ENCODE measurements at places on chromosomes 5 and 9.

DNA sequence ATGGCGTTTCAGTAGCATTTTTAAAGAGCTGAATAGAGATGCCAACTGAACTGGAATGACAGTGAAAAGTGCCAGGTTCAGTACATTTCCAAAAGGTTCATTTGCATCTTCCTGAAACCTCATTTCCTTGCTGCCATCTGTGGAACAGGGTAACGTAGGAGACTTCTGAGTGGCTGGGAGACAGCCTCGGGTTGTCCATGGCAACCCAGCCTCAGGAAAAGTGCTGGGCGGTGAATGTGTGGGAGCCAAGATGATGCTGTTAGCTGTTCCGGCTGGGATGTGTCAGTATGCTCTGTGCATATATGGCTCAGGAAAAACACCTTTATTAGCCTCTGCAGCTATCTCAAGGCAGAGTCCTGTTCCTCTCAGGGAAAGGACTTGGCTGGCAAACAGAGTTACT lies 87.5 kb downstream of the KLHL3 start:
- no peak for DNase-seq

- no peak for DNase-seq
These were observed 5.6 kb upstream of the ARL15 start for GRCh38 chr5:54315736-54316528.

DNA sequence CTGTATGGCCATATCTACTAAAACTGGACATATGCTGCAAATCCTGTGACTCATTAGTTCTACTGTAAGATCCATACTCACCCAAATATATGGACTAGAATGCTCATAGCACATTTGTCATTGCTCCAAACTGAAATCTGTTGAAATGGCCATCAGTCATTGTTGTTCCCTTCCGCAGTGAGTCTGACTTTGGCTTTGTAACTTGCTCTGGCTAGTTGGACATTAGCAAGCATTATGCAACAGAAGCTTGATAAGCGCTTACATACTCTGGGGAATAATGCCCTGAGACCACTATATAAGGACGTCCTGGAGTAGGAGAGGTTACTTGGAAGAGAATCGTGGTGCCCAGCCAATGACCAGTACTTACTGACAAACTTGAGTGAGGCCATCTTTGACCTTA lies 9.0 kb downstream of the KIAA1958 start:
- DNase-seq: no peak

DNA sequence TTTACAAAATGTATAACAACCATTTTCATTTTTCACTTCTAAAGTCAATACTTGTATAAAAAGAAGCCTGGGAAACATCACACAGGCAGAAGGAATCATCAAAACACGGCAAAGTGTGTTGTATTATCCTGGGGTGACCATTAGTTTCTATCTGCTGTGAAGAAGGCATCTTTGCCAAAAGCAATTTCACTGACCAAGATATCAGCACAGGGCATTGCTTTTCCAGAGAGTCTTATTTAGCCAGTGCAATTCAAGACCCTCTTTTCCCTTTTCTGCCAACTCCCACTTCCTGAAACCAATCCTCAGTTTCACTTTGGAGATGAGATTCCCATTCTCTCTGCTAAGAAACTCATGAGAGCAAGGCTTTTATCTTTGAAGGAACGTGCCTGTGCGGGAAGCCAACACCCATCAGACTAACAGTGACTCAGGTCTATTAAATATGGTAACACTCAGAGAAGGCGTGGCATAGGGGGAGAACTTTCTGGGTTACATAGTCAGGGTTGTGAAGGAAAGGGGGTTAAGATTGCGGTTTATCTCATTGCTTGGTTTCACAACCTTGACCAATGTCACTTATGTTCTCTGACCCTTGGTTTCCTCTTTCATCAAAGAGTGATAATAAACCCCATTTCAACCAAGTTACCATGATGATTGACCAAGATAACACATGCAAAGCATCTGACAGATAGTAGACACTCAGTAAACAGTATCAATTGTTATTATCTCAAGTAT lies 666.9 kb upstream of the KLF4 start:
- DNase-seq: no peak

- no peak for DNase-seq
These were observed 381.2 kb downstream of the NFIB start for GRCh38 chr9:13932528-13933267.

- no peak for DNase-seq
These were observed 87.0 kb downstream of the SLF1 start for GRCh38 chr5:94705427-94705826.

- no peak for DNase-seq
These were observed 453.0 kb downstream of the EFNA5 start for GRCh38 chr5:107217721-107218130.

GRCh38 chr9:98660541-98660940 lies 48.2 kb downstream of the GABBR2 start:
- no peak for DNase-seq

- DNase-seq: no peak
These were observed 550.0 kb upstream of the TUSC1 start for GRCh38 chr9:26228273-26228672.

GRCh38 chr9:81070689-81071088 lies 618.7 kb downstream of the TLE1 start:
- DNase-seq: no peak

- DNase-seq: no peak
These were observed 292.9 kb upstream of the MSX2 start for GRCh38 chr5:174431504-174431903.

DNA sequence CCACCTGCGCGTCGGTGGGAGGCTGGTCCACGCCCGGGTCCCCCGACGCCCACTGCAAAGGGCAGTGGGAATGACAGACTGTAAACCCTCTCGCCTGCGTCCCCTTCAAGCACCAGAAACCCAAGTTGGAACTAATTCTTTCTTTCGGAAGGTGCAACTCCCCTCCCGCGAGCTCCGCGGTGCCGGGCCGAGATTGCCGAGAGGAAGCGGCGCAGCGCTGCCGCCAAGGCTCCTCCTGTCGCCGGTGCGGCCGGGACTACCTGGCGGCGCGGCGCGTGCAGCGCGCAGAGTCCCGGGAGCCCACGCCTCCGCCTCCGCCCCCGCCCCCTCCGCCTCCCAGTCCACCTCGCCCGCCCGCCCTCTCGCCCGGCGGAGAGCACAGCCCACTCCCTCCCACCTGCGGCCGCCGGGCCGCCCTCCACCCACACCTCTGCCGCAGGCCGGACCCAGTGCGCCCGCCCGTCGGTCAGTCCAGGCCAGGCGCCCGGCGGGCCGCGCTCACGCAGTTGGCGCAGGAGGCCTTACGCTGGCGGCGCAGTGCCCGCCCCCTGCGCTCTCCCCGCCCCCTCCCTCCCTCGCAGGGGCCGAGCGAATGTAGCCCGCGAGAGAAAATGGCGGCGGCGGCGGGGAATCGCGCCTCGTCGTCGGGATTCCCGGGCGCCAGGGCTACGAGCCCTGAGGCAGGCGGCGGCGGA lies at the start of gene MAP3K1:
Gene MAP3K1 (plus strand): TSS at position 587 of the 695 bp plus-strand sequence. CDS start 25 bp downstream, at position 612.
- peak; percentile 77 for DNase-seq

DNA sequence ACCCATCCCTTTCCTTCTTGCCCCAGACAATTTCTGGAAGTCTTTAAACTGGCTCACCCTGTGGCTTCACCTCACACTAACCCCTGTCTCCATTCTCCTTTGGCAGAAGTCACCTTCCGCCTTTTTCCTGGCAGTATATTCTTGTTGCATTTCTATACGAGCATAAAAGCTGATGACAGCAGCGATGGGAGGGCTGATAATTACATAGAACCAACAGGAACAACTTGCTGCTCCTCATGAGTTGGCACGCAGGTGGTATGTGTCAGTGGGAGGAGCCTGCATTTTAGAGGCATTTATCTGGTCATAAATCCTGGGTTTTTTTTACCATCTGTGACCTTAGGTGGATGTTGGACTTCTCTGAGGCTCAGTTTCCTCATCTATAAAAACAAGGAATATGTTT lies 61.4 kb upstream of the CKMT2 start:
- DNase-seq: no peak

DNA sequence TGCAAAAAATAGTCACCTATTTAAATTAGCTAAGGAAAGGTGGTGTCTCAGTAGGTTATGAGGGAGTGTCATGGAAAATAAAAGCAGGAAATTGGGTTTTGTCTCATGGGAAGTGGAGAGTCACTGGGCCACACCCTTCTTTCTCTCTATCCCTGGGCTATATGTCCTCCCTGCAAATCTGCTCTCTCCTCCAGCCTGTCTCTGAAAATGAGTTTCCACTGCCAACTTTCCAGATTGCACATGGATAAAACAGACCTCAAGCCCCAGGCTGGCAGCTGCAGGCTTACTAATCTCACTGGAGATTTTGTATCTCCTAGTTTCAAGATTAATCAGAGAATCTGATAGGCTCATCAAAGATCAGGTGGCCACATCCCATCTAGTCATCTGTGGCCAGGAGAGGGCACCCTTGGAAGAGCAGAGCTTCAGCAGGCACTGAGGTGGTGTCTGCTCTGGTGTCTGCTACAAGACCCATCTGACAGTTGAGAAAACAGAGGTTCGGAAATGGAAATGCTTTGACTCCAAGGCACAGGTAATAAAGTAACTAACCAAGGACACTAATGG lies 178.9 kb downstream of the MSX2 start:
- DNase-seq: no peak

DNA sequence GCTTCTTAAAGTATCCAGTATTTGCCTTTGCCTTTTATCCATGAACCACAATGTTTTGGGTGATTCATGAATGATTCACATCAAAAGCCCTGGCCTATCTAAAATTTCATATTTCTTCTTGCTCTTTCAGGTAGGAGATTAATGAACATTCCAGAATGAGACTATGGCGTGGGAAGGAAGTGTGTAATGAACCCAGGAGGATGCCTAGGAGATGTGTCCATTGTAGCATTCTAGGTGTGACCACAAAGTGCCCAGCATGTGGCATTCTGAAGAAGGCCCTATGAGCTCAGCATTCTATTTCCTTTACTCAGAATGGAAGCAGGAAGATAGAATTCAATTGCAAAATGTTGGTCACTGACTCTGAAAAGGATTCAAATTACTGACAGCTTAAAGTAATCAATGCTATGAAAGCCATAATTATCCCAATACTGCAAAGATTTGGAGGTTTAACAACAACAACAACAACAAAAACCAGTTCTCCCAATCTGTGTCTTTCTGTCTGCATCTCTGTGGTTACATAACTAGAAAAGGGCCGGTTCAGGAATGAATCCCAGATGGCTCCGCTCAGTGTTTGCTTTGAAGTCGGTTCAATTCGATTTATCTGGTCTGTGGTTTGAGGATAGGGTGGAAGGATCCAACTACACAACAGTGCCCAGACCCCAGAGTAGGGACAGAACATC lies 126.7 kb downstream of the FOXD1 start:
- DNase-seq: peak; percentile 95

- no peak for DNase-seq
These were observed 32.0 kb downstream of the PLPP1 start for GRCh38 chr5:55502759-55503158.

GRCh38 chr9:121279776-121280388 lies 11.9 kb downstream of the GSN start:
- DNase-seq: no peak

DNA sequence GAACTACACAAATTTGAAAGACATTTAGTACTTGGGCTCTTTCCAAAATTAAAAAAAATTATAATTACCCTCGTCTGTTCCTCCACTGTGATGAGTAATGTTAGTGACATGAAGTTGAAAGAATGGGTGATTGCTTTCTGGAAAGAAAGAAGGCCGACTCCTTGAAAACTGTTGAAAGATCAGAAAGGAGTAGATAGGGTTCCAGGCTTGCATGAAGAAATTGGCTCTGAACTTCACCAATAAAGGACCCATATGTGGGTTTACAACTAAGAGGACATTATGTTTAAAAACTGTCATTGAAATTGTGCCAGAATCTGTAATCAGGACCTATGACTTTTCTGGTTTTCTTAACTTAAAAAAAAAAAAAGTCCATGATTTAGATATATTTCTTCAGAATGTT lies 20.7 kb upstream of the MOCS2 start:
- peak; percentile 62 for DNase-seq

- no peak for DNase-seq
These were observed 2.9 kb upstream of the RNF130 start for GRCh38 chr5:180074462-180074861.

- peak; percentile 96 for DNase-seq
These were observed 4.7 kb downstream of the SKP2 start for GRCh38 chr5:36156619-36157018.

GRCh38 chr9:34982361-34982760 lies 7.2 kb upstream of the DNAJB5 start:
- DNase-seq: no peak

DNA sequence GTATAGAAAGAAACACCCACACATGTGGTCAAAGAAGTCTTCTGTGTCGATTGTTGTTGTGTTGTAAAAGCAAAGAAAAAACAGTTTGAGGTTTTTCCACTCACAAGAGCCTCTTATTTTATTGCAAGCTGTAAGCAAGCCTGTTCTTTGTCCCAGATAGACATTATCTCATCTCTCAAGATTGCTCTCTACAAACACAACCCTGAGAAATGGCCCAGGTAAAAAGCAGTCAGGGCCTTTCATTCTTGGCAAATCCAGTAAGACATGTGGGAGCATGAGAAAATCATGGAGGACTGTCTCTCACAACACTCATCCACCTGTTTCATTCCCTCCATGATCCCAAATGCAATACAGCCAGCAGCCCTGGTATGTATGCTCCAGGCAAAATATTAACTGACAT lies 286.6 kb upstream of the POU5F2 start:
- no peak for DNase-seq

- DNase-seq: peak; percentile 64
These were observed 549.7 kb downstream of the CSNK1G3 start for GRCh38 chr5:124061663-124062062.

DNA sequence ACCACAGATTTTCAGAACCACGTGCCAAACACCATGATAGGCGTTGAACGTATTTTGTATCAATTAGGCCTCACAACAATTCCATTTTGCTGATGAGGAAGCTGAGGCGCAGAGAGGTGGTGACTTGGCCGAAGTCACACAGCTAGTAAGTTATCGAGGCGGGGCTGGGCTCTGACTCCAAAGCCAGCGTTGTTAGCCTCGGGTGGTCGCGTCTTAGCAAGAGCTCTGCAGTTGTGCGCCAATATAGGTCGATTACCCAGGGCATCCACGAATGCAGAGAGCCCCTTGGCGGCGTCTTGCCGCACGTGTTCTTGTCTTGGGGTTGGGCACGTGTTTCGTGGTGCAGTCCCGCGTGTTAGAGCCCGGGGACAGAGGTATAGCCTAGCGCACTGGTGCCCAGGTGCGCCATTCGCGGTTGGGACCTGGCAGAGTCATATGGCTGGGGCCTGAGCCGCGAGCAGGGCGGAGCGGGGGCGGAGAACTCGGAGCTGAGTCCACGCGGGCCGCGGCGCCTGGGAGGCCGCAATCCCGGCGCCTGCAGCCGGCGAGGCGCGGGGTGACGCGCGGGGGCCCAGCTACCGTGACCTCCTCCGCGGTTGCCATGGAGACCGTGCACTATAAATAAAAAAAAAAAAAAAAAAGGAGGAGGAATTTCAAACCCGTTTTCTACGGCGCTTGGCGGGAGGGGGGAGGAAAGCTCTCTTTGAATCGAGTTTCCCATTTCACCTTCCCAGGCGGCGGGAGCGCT lies 62.3 kb downstream of the CXXC5 start:
- peak; percentile 81 for DNase-seq
